ENCODE measurements at places on chromosomes 12 and 14.

- DNase-seq: no peak
Measured at GRCh38 chr12:86134561-86134960, 121.6 kb downstream of the MGAT4C start.

DNA sequence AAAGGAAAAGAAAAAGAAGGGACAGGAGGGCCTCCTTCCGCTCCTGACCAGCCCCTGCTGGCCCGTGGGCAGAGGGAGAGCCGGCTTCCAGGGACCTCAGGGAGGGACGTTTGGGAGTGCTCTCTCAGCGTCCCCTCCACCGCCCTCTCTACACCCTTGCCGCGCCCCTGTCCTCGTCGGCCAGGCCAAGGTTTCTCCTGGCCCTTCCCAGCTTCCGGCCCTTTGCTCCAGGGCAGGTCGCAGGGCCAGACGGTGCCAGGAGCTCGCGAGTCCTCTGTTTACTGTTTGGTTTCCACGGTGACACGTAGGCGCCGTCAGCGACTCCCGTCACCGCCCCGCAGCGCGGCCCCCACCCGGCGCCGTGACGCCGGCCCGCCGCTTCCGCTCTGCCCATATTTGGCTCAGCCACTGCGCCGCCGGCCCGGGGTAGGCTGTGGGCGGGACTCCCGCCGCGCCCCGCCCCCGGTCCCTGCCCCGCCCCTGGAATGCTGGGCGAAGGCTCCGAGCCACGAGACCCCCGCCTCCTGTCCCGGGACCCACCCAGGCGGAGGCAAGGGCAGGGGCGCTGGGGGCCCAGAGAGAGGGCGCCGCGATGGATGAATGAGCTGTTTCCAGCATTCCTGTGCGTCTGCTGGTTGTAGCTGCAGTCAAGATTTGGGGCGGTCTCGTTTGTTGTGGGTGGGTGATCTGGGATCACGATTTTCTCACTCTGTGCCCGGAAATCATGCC lies 15.5 kb downstream of the FOS start:
- DNase-seq: peak; percentile 94

DNA sequence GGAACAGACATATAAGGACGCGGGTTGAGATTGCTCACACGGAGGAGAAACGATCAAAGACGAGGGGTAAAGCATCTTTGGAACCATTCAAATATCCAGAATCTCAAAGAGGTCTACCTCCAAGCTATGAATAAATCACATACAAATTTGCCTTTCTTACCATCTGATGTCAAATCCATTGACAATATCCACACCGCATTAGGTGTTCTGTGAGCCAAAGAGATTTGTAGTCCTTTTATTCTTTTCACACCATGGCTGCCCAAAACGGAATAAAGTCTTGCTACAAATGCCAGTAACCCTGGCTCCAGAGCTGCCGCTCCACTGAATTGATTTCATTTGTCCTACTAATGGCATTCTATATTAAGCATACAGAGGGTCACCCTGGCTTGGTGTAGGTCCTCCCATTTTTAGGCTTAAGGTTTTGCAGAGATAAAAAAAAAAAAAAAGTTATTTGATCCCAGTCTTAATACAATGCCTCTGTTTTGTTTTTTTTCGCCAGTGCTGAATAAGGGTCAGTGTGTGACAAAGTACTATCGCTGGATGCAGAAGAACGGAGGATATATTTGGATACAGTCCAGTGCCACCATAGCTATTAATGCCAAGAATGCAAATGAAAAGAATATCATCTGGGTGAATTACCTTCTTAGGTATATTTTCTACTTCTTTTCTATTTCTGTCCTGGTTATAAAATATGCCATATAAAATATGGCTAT lies 157.3 kb downstream of the EGLN3 start:
- no peak for DNase-seq

DNA sequence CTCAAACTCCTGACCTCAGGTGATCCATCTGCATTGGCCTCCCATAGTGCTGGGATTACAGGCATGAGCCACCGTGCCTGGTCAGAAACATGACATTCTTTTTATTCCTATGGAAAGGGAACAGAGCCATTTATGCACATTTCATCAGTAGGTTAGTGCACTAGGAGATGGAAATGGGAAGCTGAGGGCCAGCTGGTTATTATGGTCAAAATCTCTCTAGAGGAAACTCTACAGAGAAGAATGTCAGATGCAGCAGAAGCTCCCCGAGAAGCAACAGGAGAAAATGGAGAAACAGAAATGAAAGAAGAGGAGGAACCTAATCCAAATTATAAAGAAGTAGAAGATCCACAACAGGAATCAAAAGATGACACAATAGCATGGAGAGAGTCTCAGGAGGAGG lies 2.7 kb downstream of the CFAP251 start:
- no peak for DNase-seq
